Esophagus squamous epithelium (tissue), 5 donors: ENCODE measurements at places on chromosomes 7 and 10.

DNA sequence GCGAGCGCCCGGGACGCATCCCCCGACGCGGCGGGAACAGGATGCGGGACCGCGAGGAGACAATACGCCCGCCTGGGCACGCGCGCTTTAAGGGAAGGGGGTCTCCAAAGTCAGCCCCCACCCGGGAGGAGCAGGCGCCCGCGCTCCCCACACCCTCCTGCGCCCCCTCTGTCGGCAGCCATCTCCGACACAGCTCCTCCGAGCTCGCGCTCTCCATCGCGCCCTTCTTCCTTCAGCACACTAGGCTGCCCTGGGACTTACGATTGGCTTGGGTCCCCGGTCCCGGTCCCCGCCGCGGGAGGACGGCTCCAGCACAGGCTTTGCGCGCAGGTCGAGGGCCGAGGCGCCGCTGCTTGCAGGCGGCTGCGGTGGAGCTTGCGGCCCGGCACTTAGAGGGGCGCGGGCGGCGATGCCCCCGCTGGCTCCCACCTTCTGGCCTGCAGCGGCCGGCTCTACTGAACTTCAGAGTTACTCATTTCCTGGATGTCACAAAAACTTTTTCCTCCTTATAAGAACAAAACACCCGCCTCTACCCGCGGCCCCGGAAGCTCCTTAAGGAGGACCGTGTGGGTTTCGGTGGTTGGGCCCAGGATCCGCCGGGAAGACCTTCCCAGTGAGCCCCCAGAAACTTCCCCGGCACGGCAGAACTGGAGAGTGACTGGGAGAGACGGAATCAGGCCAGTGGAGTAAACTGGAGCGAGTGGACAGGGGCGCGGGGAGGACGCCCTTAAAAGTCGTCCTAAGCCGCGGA, at the start of gene ITPRIP:
Gene ITPRIP (minus strand): TSS at position 481 of the 751 bp plus-strand sequence. CDS start 22,414 bp downstream, outside the sequence.
- DNase-seq = peak; percentile 60

GRCh38 chr10:77576007-77576367, 61.6 kb downstream of the KCNMA1 start:
- no peak for DNase-seq

- no peak for DNase-seq
These were observed 21.1 kb downstream of the BNIP3 start for GRCh38 chr10:131960631-131961046.

DNA sequence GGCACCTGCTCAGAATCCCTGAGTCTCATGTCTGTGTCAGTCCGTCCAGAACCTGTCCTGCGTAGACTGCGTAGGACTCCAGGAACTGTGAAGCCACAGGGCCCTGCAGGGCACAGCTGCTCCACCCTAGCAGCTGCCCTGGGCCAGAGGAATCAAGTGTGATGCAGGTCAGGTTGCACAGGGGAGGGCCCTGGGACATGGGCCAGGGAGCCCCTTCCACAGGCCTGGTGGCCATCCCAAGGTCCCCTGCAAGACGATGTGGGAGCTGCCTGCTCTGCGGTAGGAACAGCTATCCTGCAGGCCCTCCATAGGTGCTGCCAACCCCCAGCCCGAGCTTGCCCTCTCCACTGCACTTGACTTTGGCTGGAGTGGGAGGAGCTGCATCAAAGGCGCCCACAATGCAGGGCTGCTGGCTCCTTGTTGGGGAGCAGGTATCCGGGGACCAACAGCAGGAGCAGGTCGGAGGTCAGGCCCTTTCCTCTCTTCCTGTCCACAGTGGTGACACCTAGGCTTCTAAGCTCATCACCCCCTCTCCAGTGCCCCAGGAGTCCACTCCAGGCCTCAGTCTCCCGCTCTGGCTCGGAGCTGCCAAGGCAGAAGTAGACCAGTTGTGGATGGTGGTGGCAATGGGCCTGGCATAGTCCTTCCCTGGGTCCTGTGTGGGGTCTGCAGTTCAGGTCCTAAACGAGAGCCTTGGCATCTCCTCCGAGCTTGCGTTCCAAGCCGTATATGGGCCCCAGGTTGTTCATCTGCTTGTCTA, 149.1 kb downstream of the MAPK8 start:
- no peak for DNase-seq

- DNase-seq = no peak
These were observed 186.0 kb upstream of the GDF10 start for GRCh38 chr10:47113907-47114500.

DNA sequence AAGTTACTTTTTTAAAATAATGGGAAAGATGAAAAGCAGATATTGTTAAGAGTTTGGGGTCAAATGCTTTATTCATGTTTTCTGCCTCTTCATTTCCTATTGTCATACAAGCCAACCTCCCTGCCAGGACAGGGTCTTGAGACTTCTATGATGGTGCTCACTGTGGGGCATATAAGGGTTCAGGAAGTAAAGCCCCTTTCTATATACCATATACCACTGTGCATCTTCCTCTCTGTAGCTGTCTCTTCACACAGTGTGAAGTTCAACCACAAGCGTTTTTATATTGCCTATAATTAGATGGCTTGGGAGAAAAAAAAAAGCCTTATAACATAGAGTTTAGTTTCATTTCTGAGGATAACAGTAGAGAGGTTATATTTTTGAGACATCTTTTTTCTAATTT, 389.8 kb upstream of the SORCS1 start:
- no peak for DNase-seq

GRCh38 chr10:60459701-60460457, 70.2 kb upstream of the ANK3 start:
- no peak for DNase-seq

DNA sequence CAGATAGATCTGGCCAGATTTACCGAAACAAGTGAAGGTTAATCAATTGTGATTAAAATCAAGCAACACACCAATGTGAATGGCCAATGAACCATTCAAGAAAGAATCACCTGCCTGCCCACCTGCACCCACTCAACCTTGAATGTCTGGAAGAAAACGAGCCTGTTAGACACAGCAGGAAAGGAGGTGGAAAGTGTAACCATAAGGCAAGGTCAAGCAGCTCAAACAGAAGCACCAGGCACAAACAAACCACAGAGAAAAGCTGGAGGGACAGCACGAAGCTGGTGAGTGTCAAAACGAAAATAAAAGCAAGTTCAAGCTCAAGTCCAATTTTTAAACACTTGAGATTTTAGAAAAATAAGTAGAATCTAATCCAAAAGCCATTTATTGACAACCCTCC, 64.9 kb downstream of the STEAP1B start:
- DNase-seq = no peak

DNA sequence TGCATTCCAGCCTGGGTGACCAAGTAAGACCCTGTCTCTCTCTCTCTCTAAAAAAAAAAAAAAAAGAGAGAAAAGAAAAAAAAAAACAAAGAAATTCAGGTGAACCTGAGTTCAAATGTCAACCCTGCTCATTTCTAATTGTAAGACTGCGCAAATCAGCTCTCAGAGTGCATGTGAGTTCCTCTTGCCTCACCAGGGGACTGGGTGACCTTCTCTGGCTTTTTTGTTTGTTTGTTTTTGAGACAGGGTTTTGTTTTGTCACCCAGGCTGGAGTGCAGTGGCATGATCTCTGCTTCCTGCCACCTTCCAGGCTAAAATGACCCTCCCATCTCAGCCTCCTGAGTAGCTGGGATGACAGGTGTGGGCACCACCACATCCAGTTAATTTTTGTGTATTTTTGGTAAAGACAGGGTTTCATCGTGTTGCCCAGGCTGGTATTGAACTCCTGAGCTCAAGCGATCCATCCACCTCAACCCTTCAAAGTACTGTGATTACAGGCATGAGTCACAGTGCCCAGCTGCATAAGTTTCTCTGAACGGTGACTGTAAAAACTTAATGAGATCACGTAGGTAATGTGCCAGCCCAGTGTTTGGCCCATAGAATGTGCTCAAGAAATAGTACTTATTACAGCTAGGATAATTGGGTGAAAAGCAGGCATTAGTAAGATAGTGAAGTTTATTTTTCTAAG, 45.3 kb upstream of the BAMBI start:
- no peak for DNase-seq

- no peak for DNase-seq
These were observed 65.7 kb upstream of the KMT2C start for GRCh38 chr7:152501506-152501905.

DNA sequence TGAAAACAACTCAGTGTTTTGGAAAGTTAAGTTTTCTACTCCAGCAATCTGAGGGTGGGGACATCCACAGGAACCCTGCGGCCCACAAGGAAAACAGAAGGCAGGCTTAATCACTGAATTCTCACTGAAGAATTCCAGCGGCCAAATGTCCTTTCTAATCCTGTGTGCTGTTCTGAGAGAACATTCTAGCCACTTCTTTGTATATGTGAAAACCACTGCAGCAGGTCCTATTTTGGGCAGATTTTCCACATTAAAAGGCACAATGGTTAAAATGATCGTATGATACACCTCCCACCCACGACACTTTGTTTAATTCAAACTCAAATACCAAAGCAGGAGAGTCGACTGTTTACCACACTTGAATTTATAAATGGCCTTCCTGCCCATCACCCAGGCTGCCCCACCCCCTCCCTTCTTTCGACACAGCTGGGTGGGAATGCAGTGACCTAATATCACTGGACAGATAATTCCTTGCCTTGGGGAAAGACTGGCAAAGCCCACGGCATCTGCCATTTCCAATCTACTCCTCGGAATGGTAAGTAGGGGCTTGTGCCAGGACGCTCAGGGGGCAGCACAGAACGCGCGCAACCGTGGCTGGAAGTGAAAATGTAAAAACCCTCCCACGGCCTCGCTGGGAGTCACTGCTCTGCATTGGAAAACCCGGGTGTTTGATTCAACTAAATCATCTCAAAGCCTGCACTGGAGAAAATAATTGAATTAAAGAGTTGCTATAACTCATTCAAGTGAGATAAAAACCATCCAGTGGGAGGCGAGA, 67.0 kb downstream of the CTBP2 start:
- DNase-seq = no peak
